ENCODE measurements at places on chromosomes 16 and 17.

DNA sequence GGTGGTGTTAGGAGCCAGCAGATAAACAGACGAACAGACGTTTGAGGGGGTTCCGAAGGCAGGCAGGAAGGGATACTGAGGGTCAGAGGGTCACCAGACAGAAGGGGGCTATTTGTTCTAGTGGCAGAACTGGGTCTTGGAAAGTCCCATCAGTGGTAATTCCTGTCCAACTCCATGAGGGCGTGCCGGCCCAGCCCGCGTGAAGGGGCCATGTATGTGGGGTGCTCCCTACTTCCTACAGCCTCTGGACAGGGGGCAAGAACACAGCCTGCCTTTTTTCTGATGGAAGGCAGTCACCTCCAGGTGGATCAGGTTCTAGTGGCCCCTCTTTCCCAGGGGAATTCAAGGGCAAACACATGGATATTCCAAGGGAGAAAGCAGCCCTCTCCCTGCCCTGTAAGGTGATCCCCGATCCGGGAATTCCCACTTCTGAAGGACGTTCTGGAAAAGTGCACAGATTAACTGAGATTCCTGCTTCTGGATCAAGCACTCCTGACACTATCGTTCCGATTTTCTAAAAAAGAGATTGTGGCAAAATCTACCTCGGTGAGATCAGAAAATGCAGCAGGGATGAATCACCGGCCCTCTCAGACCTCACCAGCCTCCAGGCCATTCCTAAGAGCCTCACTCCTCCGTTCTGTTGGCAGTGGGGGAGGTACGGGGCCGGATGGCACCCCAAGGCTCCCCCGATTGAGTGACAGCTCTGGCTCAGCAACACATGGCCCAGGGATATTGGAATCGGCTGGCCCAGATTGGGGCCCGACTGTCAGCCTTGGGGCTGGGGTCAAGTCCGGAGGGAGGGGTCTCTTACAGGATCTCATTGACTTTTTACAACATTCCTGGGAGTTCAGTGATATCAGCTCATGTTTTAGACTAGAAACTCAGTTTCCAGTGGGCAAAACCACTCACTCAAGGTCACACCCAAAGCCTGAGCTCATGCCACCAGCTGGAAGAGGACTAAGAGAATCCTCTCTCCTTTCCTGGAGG is 12.4 kb downstream of the STX1B start:
- peak; percentile 41 for DNase-seq

GRCh38 chr17:28492352-28493310 is 13.5 kb upstream of the FOXN1 start:
- peak; percentile 25 for DNase-seq

DNA sequence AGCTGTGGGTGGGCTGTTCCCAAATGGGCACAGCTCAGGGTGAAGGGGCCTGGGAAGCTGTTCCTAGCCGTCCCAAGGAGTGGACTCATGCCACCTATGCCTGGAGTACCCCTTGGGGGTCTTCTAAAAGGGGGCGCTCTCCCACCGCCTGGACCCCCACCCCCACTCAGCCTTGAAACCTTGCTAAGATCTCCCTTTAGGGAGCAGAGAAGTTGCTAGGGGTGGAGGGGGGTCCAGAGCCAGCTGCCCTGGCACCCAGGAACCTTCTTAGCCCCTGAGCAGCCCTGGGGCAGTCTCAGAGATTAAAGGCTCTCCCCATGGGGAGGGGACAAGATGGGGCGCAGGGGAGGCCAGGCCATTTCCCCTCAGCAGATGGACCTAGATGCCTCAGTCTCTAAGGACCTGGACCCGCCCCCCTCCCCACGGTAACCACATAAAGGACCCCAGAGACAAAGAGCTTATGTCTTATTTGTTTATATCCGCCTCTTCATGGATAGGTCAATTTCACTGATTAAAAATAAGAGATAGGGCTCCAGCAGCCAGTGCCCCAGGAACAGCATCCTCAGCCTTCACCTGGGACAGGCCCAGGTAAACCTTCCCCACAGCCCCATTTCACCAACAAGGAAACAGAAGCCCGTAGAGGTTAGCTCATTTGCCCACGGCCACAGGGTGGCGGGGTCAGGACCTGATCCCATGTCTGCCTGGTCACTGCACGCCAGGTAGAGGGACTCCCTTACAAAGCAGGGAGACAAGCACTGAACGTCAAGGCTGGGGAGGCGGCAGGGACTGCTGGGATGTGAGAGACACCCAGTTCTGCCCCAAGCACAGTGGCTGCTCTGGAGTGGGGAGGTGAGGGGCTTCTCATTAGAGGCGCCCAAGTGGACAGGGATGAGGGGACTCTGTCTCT is 3.4 kb downstream of the MTSS2 start:
- DNase-seq = no peak

GRCh38 chr16:67199808-67200198 is 872 bp downstream of the ELMO3 start:
- no peak for DNase-seq

DNA sequence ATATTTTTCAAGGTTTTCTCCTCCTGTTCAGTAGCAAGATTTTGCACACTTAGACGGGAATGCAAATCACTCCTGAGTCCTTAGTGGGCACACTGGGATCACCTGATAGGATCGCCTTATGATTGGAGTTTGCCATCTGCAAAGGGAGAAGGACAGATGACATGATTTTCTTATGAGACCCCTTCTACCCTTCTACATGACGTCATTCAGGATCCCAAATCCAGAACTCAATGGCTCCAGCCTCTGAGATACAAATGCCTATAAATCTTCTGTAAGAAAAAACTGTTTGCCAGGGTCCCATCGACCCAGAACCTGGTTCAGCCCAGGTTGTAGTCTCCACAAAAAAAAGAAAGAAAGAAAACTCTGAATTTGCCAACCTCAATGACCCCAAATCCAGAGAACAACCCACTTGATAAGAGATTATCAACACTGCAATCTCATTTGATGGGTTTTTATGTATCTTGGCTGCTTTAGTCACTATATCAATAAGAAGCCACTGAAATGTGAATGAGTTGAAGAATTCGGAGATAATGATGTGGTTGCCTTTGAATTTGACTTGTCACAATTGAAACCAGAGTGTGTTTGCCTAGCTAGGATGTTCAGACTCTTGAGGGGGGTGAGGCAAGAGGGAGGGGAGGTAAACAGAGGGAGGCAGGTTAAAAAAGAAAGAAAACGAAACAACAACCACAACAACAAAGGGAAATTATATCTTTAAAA is 6.7 kb downstream of the ZNF423 start:
- DNase-seq = no peak

- DNase-seq = peak; percentile 77
Observed at GRCh38 chr17:4721203-4722135, 9.8 kb upstream of the MED11 start.

- no peak for DNase-seq
Observed at GRCh38 chr16:14436401-14436955, 193.6 kb downstream of the PARN start.

- DNase-seq = no peak
Observed at GRCh38 chr17:834136-834535, 52.0 kb downstream of the MRM3 start.

DNA sequence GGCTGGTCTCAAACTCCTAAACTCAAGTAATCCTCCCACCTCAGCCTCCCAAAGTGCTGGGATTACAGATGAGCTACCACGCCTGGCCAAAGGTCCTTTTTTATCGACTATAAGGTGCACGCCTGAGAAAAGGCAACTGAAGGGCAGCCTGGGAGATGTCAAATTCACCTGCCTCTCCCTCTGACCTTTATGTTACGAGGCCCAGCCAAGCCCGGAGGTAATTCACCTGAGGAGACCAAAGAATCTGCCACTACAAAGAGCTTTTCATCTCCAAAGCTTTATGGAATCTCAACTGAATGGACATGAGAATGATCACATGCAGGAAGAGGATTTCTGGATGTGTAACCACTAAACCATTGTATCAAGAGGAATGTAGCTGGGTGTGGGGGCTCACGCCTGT is 37.2 kb downstream of the LYRM1 start:
- no peak for DNase-seq

GRCh38 chr17:6756425-6757031 is 682 bp downstream of the XAF1 start:
- no peak for DNase-seq

GRCh38 chr16:74094962-74095361 is 201.7 kb upstream of the PSMD7 start:
- DNase-seq = no peak

GRCh38 chr16:57648125-57648524 is 19.7 kb downstream of the ADGRG1 start:
- DNase-seq = no peak

DNA sequence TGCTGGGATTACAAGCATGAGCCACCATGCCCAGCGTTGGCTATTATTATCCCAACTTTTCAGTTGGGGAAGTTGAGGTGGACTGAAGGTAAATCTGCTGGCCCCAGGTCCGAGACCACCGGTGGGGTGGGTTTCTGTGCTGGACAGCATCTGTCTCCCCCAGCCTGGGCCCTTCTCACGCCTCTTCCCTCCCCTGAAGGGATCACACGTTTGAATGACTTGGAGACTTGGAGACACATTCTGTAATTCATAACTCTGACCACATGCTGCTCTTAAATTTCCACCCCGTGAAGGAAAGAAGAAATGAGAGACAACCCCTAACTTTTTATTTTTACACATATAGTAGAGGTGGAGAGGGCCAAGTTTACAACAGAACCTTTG is 109.8 kb downstream of the MSI2 start:
- no peak for DNase-seq

DNA sequence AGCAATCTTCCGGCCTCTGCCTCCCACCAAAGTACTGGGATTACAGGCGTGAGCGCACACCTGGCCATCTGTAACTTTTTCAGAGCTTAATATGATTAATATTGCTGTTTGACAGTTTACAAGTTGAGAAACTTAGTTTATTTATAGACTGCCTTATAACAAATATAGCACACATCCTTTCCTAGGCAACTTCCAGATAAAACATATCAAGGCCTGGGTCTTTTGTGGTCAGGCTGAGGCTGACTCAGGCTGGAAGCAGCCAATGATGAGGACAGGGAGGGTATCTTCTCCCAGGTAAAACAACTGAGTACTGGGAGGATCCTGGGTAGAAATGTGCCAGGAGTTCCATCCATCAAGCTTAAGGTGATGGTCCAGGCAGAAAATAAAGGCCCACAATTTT is 16.2 kb downstream of the LUC7L start:
- DNase-seq = no peak
